ENCODE measurements at places on chromosomes 4 and X.

GRCh38 chrX:16788477-16788876 is 2.2 kb downstream of the TXLNG start:
- no peak for DNase-seq

- no peak for DNase-seq
These were observed 909.0 kb downstream of the CENPC start for GRCh38 chr4:66636349-66636748.

DNA sequence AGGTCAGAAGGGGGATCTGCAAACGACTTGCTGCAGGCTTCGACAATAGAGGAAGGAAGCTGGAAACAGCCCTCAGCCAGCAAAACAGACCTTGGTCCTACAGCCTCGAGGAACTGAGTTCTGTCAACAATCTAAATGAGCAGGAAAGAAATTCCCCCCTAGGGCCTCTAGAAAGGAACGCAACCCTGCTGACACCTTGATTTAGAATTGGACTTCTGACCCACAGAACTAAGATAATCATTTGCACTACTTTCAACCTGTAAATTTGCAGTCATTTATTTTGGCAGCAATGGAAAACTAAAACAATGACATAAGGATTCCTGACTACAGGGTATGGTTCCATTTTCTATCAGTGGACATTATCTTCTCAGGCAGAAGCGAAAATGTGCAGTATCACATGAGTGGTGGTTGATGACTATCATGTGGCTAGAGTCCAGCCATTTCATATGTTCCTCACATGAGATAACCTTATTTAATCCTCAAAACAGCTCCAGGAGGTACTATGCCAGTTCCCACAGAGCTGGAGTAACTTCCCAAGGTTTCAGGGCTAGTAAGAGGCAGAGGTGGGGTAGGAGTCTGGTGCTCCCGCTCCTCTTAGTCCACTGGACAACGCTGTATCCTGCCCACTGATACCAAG is 61.6 kb downstream of the SAT1 start:
- no peak for DNase-seq

DNA sequence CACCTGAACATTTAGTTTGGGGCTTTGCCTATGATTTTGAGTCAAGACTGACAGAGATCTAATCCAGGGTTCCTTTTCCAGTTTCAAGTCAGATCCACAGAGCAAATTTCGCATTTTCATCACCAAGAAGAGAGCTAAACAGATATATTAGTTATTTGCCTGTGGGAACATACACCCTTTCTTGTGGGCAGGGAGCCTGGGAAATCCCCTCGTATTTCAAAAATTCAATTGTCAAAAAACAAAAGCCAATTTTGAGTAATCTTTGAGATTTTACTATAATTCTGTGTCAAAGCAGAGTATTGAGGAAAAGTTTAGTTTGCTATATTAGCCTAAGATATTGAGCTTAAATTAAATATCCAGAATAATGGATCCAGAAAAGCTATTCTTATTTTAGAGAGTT is 56.6 kb downstream of the AFM start:
- no peak for DNase-seq

- DNase-seq = no peak
These were observed 210.7 kb upstream of the TLL1 start for GRCh38 chr4:165662341-165662740.

GRCh38 chr4:64584125-64584524 is 174.9 kb upstream of the TECRL start:
- DNase-seq = no peak

- DNase-seq = no peak
These were observed 145.8 kb downstream of the PRKX start for GRCh38 chrX:3567686-3568085.

GRCh38 chrX:18886344-18887161 is 97.4 kb downstream of the PHKA2 start:
- no peak for DNase-seq

- no peak for DNase-seq
These were observed 65.9 kb upstream of the CBLL2 start for GRCh38 chrX:22206781-22207180.

DNA sequence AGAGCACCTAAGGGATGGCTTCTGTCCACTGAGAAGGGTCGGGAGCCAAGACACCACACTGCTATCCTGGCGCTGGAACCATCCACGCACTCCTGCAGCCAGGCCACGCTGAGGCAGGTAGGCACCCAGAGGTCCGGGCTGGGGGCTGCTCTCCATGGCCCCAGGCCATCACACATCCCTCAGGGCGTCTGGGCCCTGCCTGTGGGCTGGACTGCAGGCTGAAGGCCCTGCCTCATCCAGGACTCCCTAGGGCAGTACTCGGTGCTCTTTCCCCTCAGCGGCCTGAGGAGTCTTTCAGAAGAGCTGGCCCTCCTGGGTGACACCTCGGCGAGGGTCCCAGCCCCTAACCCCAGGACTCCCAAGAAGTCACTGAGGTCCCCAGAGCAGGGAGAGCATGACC is 17.7 kb downstream of the FGFR3 start:
- DNase-seq = no peak

Data from stimulated activated CD4-positive, alpha-beta T cell treated with anti-CD3 and anti-CD28 coated beads, Interleukin-1b, Interleukin-23, amount 100 ng/mL, for 1 hour (primary cell).